ENCODE measurements at places on chromosomes 5 and 9. TPM values are rescaled to one million over a fixed set of nuclear protein-coding genes. Genes with fewer than 3 reads are reported as not detected.

DNA sequence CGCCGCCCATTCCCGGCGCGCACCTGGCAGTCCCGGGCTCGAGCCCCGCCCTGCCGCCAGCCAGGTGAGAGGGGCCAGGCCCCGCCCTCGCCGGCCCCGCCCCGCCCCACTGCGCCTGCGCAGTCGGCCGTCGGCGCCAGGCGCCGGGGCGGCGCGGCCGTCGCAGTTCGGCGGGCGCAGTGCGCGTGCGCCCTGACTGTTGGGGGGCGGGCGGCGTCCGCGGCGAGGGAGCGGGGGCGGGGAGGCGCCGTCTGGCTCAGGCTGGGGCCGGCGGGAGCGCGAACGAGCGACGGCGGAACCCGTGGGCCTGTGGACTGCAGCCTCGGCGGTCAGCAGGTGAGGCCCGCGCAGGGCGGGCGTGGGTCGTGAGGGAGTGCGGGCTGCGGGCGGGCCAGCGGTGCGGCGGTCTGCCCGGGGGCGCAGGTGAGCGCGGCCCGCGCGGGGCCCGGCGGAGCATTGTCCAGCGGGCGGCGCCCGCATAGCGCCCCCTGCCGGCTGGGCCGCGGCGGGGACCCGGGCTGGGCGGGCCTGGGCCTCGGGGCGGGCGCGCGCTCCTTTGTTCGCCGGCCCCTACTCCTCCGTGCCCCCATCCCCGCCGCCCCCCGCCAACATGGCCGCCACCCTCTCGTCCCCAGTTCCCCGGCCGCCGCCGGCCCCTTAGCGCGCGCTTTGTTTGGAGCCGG, at the start of gene SPIN1:
TSS of gene SPIN1 (plus strand) at position 242 of the 683 bp plus-strand sequence. CDS start 38,096 bp downstream, outside the sequence.
- DNase-seq, result peak; percentile 30

DNA sequence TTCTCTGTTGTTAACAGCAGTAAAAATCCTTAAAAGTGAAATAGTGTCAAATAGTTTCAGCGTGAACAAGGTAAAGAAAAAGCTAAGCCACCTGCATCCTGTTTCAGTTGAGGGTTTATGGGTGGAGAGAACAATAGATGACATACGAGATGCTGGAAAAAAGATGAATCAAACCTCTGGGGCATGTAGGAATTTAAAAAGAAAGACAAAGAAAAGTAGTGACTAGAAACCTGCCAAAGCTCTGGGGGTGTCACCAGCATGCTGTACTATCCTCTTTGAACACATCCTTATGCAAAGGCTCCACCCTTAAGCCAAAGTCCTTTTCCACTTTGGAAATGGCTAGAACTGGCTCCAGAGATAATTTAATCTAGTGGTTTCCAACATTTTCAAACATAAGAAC, 22.2 kb downstream of the SCAI start:
- peak; percentile 31 for DNase-seq

GRCh38 chr5:180291234-180291940, 496 bp downstream of the MAPK9 start:
- DNase-seq, result no peak

DNA sequence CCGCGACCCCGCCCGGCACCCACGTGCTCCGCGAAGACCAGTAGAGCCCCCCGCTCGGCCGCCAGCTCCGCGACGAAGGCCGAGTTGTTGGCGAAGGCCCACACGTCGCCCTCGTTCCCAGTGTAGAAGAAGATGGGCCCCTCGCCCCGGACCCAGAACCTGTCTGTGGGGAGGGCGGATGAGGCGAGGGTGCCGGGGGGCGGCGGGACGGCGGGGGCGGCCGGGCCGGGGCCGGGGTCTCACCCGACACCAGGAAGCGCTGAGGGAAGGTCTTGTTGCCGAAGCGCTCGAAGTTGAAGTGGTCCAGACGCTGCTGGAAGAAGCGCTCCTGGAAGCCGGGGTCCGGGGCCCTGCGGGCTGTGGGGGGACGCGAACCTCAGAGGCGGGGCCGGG, 317 bp downstream of the DPP7 start:
- DNase-seq, result no peak

- DNase-seq, result peak; percentile 58
These were observed 34.1 kb upstream of the NANS start for GRCh38 chr9:98022447-98022846.

PRRC2B gene
- 260 TPM for total RNA-seq

Data from astrocyte (in vitro differentiated cells and primary cell).